Lung (tissue), 17 donors: ENCODE measurements at places on chromosomes 7 and 10. TPM values are rescaled to one million over a fixed set of nuclear protein-coding genes. Genes with fewer than 3 reads are reported as not detected.

DNA sequence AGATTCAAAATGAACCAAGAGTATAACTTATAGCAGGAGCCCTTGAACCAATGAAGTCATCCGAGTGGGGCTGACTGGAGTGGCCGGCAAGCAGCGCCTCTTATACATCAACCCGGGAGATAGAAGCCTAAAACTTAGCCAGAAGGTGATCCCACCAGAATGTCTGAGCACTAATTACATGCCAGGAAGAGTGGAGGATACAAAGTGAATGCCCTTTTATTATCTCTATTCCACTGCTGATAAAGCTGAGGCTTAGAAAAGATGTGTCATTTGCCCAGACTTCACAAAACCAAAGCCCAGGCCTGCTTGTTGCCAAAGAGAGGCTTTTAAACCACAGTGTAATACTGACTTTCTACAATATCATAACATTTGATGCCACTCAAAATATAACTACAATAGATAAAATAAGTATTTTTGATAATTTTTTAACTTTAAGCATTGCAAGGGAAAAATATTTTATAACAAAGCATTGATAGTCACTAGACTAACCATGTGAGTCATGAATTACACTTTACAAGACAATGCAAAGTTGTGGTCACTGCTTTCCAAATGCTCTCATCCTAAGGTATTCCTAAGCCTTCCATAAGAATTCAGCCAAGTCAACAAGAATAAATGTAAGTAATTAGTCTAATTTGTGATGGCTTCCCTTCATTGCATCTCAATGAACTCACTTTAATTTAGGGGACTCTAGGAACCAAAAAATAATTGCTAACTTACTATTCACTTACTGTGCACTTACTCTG lies 58.6 kb upstream of the ARID5B start:
- peaks cover 3% of the 10 kb centered on the region for H3K4me1 ChIP-seq
- H3K27ac ChIP-seq, result no peak overlapping the region
- DNase-seq, result no peak
- no peak overlapping the region for H3K4me3 ChIP-seq
- H3K27me3 ChIP-seq, result no peaks in the 10 kb centered on the region
- no peaks in the 10 kb centered on the region for H3K36me3 ChIP-seq

DNA sequence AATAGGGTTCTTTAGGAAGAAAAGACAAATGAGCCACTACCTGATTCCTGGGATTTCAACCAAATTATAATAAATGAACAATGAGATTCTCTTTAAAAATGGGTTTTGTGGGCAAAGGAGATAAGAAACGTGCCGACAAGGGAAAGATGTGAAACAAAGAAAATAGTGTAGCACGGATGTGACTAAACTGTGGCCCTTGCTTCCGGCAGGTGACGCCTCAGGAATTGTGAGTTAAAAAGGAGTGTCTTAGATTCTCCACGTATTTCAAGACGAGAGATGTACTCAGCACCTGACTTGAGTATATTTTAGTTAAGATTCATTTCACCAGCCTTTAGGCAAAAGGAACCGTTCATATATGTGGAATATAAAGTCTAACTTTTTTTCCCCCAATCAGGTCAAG lies 75.9 kb downstream of the DNAH11 start:
- H3K27ac ChIP-seq, result no peak overlapping the region
- no peaks in the 10 kb centered on the region for H3K4me1 ChIP-seq
- no peaks in the 10 kb centered on the region for H3K27me3 ChIP-seq
- no peak for DNase-seq
- H3K4me3 ChIP-seq, result no peak overlapping the region
- no peaks in the 10 kb centered on the region for H3K36me3 ChIP-seq

The CHST15 gene
- polyA plus RNA-seq, result 45.3 TPM

The POLR2J2 gene
- 6.3 TPM for polyA plus RNA-seq

The LRRC18 gene
- 2.4 TPM for polyA plus RNA-seq
